CD14-positive monocyte (primary cell): ENCODE measurements at places on chromosomes 7 and 10. TPM values are rescaled to one million over a fixed set of nuclear protein-coding genes. Genes with fewer than 3 reads are reported as not detected.
A peak's percentile ranks its signal among the peaks of the same experiment; 100 is the strongest.

DNA sequence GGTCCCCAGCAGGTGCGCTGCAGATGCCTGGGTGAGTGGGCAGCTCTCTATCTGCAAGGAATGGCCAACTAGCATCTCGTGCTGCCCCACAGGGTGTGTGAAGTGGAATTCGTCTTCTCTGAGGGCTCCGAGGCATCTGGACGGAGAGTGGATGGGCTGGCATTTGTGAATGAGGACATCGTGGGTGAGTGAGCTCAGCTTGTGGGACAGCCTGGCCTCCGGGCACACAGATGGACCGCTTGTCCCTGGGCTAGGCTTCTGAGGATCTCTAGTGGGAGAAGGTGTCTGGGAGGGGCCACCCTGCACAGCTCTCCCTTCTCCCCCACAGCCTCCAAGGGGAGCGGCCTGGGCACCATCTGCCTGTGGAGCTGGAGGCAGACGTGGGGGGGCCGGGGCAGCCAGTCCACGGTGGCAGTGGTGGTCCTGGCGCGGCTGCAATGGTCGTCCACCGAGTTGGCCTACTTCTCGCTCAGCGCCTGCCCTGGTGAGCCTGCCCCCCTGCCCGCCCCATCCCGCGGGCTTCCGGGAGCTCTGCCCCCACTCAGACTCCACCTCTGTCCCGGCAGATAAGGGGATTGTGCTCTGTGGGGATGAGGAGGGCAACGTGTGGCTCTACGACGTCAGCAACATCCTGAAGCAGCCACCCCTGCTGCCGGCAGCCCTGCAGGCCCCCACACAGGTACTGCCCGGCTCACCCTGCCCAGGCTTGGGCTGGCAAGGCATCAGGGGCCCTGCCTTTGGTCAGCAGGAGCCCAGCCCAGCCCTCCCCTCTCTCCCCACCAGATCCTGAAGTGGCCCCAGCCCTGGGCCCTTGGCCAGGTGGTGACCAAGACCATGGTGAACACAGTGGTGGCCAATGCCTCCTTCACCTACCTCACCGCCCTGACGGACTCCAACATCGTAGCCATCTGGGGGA, 6.3 kb downstream of the POLR2J start:
- no peaks in the 10 kb centered on the region for H3K4me1 ChIP-seq
- no peak for DNase-seq
- no peak overlapping the region for H3K27ac ChIP-seq
- no peaks in the 10 kb centered on the region for H3K27me3 ChIP-seq
- no peak overlapping the region for H3K4me3 ChIP-seq

- no peak for DNase-seq
- no peak overlapping the region for H3K27ac ChIP-seq
- H3K4me1 ChIP-seq, result no peaks in the 10 kb centered on the region
- peaks cover 14% of the 10 kb centered on the region for H3K36me3 ChIP-seq
- no peak overlapping the region for H3K4me3 ChIP-seq
Observed at GRCh38 chr10:132675031-132675740, 110.8 kb downstream of the NKX6-2 start.

DNA sequence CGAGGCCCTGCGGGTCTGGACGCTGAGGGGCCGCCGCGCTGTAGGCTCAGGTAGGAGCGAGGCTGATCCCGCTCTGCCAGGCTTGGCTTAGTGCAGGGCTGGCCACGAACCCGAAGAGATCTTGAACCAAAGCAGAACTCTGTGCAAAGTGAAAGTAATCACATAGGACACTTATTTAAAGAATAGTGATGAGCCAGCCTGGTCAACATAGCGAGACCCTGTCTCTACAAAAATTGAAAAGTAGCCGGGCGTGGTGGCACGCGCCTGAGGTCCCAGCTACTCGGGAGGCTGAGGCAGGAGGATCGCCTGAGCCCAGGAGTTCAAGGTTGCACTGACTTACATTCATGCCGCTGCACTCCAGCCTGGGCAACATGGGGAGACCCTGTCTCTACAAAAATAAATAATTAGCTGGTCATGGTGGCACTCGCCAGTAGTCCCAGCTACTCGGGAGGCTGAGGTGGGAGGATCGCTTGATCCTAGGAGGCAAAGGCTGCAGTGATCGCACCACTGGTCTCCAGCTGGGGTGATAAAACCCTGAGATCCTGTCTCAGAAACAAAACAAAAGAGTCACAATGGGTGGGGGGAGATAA, 541 bp downstream of the ZSCAN25 start:
- H3K27me3 ChIP-seq, result peaks cover 13% of the 10 kb centered on the region
- H3K36me3 ChIP-seq, result peaks cover 41% of the 10 kb centered on the region
- H3K4me1 ChIP-seq, result peaks cover 20% of the 10 kb centered on the region
- peak overlapping the region; percentile 90 for H3K27ac ChIP-seq
- peak overlapping the region; percentile 65 for H3K4me3 ChIP-seq

GRCh38 chr7:26326211-26326610, 34.5 kb downstream of the SNX10 start:
- peaks cover 19% of the 10 kb centered on the region for H3K36me3 ChIP-seq
- H3K27me3 ChIP-seq, result no peaks in the 10 kb centered on the region
- no peak for DNase-seq
- H3K27ac ChIP-seq, result no peak overlapping the region

DNA sequence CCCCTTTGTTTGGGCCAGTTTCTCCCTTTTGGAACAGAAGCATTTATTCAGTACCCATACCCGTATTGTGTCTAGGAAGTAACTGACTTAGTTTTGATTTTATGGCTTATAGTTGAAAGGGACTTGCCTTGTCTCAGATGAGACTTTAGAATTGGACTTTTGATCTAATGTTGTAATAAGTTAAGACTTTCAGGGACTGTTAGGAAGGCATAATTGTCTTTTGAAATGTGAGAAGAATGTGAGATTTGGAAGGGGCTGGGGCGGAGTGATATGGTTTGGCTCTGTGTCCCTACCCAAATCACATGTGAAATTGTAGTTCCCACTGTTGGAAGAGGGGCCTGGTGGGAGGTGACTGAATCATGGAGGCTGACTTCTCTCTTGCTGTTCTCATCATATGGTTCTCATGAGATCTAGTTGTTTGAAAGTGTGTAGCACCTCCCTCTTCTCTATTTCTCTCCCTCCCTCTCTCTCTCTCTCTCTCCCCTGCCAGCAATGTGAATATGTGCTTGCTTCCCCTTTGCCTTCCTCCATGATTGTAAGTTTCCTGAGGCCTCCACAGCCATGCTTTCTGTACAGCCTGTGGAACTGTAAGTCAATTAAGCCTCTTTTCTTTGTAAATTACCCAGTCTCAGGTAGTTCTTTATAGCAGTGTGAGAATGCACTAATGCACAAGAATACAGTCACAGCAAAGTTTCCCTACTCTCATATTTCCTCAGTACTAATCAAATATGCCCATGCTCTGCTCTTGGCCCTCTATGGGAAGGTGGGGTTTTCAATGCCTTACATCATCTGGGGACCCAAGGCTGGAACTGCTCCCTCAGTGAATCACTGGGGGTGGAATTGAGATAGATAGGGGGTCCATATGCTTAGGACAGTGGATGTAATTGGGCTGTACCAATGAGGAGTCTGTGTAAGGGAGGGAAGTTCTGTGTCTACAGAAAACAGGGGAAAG, 17.2 kb upstream of the AKR1C1 start:
- DNase-seq, result no peak
- no peak overlapping the region for H3K27ac ChIP-seq

- peak overlapping the region; percentile 88 for H3K4me3 ChIP-seq
- DNase-seq, result peak; percentile 62
- H3K27ac ChIP-seq, result peak overlapping the region; percentile 71
- peaks cover 35% of the 10 kb centered on the region for H3K4me1 ChIP-seq
- no peaks in the 10 kb centered on the region for H3K27me3 ChIP-seq
Observed at GRCh38 chr10:97321032-97321803, 2.1 kb downstream of the FRAT1 start.

GRCh38 chr7:26038201-26038990, 113.6 kb upstream of the NFE2L3 start:
- H3K4me3 ChIP-seq, result no peak overlapping the region
- no peaks in the 10 kb centered on the region for H3K36me3 ChIP-seq
- no peak for DNase-seq
- no peak overlapping the region for H3K27ac ChIP-seq

DNA sequence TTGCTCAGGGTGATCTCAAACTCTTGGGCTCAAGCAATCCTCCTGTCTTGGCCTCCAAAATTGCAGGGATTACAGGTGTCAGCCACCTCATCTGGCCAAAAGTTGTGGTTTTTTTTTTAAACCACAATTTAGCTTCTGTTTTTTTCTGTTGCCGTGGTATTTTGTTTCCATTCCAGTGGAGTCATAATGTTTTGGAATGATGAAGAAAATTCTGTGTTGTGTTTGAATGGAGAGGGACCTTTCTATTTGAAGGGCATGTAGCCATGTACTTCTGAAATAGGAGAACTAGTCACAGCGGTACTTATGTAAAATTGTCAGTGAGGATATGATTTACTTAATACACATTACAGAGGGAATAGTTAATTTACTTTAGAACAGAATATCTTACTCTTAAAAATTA, 201.3 kb downstream of the ARL4A start:
- H3K27ac ChIP-seq, result no peak overlapping the region
- DNase-seq, result no peak
- no peaks in the 10 kb centered on the region for H3K27me3 ChIP-seq
- no peaks in the 10 kb centered on the region for H3K4me1 ChIP-seq

- DNase-seq, result no peak
- no peaks in the 10 kb centered on the region for H3K4me1 ChIP-seq
- no peaks in the 10 kb centered on the region for H3K36me3 ChIP-seq
- H3K4me3 ChIP-seq, result no peak overlapping the region
- no peak overlapping the region for H3K27ac ChIP-seq
- H3K27me3 ChIP-seq, result no peaks in the 10 kb centered on the region
Observed at GRCh38 chr10:60224066-60224705, 165.5 kb downstream of the ANK3 start.

- H3K4me1 ChIP-seq, result no peaks in the 10 kb centered on the region
- H3K36me3 ChIP-seq, result no peaks in the 10 kb centered on the region
- H3K27ac ChIP-seq, result no peak overlapping the region
- no peaks in the 10 kb centered on the region for H3K27me3 ChIP-seq
- no peak for DNase-seq
Observed at GRCh38 chr10:109183366-109183765, 739.9 kb downstream of the XPNPEP1 start.

DNA sequence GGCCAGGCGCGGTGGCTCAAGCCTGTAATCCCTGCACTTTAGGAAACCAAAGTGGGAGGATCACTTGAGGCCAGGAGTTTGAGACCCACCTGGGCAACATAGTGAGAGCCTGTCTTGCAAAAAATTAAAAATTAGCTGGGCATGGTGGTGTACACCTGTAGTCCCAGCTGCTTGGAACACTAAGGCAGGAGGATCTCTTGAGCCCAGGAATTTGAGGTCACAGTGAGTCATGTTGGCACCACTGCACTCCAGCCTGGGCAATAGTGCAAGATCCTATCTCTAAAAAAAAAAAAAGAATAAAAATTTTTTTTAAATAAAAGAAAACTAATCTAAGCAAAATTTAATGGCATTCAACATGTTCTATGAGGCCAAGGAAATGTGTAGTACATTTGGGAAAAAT, 44.9 kb upstream of the UBN2 start:
- H3K27ac ChIP-seq, result no peak overlapping the region
- H3K4me3 ChIP-seq, result no peak overlapping the region
- no peaks in the 10 kb centered on the region for H3K27me3 ChIP-seq
- no peak for DNase-seq
- H3K36me3 ChIP-seq, result no peaks in the 10 kb centered on the region

DNA sequence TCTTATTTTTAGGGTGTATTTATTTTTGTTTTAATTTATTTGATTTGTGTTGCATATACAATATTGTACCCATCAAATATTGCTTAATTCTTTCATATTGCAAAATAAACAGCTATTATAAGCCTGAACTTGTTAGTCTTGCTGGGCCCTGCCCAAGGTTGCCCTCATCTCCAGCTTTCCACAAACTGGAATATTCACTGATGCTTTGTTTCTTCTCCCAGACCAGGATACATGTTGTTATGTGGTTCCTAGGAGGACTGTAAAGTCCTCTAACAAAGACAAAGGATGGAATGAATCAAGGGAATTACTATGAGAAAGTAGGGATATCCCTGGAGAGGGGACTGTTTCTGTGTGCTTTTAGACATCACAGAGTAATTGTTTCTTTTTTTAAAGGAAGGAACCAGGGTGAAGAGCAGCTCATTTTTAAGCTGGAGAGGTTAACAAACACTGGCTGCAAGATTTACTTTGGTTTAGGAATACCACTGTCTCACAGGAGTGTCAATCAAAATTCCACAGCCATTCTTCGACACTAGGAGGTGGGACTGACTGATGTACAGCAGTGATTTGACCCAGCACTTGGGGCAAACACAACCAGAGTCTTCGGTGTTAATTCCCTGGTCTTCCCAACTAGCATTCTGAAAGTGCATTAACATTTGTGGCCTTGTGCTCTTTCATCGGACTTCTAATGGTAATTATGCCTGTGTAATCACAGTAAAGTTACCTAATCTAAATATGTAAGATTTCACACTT, 14.8 kb upstream of the CD36 start:
- H3K4me3 ChIP-seq, result no peak overlapping the region
- H3K27ac ChIP-seq, result peak overlapping the region; percentile 47
- H3K4me1 ChIP-seq, result peaks cover 50% of the 10 kb centered on the region
- no peak for DNase-seq

DNA sequence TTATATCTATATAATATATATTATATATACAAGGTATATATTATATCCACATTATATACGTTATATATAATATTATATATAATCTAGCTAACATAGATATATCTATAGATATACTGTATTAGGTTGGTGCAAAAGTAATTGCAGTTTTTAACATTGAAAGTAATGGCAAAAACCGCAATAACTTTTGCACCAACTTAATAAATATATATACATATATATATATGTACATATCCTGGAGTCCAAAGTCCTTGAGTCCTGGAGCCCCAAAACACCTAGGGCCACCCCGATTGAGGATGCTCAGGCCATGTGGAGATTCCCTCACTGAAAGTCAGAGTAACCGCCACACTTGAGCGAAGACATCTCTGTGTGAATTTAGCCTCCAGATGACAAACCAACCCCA, 408.2 kb upstream of the AUTS2 start:
- H3K4me1 ChIP-seq, result peaks cover 3% of the 10 kb centered on the region
- H3K27me3 ChIP-seq, result no peaks in the 10 kb centered on the region
- H3K4me3 ChIP-seq, result no peak overlapping the region
- H3K36me3 ChIP-seq, result no peaks in the 10 kb centered on the region
- H3K27ac ChIP-seq, result no peak overlapping the region
- no peak for DNase-seq

DNA sequence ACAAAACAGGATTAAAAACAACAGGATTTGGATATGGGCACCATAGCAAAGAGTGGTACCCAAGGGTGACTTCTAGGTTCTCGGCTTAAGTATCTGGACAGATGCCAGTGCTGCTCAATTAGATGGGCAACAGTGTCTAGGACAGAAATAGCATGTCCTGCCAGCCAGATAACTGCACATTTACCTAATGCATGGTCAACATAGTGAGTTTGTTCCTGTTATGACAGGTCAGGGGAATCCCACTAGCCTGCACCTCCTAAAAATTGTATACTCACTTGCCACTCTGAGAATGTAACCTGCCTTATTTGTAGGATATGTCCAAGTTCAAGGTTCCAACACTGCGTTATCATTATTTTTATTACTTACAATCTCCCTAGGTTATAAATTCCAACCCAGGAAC, 471.7 kb downstream of the GRM8 start:
- no peak overlapping the region for H3K27ac ChIP-seq
- H3K4me3 ChIP-seq, result no peak overlapping the region
- no peak for DNase-seq
- no peaks in the 10 kb centered on the region for H3K27me3 ChIP-seq

The SPDYE2 gene
- polyA plus RNA-seq, result not detected

The H2BK1 gene
- not detected in 2 replicates for polyA plus RNA-seq
